ENCODE measurements at places on chromosomes 7 and 10. TPM values are rescaled to one million over a fixed set of nuclear protein-coding genes. Genes with fewer than 3 reads are reported as not detected.

The SFTPA1 gene
- total RNA-seq = not detected

The ANKRD7 gene
- total RNA-seq = not detected

The TEX36 gene
- not detected for total RNA-seq

The LIPM gene
- total RNA-seq = not detected

The HOXA2 gene
- not detected for total RNA-seq

The FAS gene
- 87.8 TPM for total RNA-seq

The RTKN2 gene
- 7.8 TPM for total RNA-seq

The MMRN2 gene
- not detected for total RNA-seq

The PSD gene
- 2.4 TPM for total RNA-seq
